ENCODE measurements at places on chromosomes 12 and 14. TPM values are rescaled to one million over a fixed set of nuclear protein-coding genes. Genes with fewer than 3 reads are reported as not detected.

Gene RFX4
- not detected for total RNA-seq

Gene LRCOL1
- 3.2 TPM for total RNA-seq

Gene A2M
- 14.0 TPM for total RNA-seq

Gene PLA2G1B
- not detected for total RNA-seq

Gene CD4
- not detected for total RNA-seq

Gene GPR84
- under 0.01 TPM for total RNA-seq

Gene MANSC1
- total RNA-seq: 14.8 TPM

Gene KRT74
- total RNA-seq: not detected

Gene OR4K17
- total RNA-seq: not detected

Gene CLEC9A
- total RNA-seq: not detected

Gene PA2G4
- total RNA-seq: 106 TPM

Gene DNAH10
- total RNA-seq: under 0.01 TPM

Gene MMP17
- total RNA-seq: 14.0 TPM
